ENCODE measurements at places on chromosomes 11 and 22.

DNA sequence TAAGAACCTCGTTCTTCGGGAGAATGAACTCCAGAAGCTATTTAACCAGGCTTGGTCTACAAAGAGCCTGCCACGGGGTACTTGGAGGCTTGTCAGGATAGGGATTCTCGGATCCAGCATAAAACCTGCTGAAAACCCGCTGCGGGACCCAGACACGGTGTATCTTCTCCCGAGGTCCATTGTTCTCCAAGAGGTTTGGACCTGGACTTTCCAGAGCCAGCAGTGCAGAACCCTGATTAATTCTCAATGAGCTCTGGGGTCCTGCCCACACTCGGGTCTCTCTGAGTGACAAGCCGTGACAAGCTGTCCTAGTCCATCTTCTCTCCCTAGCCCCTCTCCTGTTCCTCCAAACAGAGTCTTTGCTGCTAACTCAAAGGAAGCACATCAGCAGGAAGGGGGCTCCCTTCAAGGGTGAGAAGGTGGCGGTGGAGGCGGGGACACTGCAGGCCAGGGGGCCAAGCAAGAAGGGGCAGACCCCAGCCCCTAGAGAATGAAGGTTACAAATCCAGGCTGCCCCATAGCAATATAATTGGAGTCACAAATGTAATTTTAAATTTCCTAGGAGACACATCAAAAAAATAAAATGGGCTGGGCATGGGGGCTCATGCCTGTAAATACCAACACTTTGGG lies 12.2 kb downstream of the SHANK2 start:
- DNase-seq: no peak

DNA sequence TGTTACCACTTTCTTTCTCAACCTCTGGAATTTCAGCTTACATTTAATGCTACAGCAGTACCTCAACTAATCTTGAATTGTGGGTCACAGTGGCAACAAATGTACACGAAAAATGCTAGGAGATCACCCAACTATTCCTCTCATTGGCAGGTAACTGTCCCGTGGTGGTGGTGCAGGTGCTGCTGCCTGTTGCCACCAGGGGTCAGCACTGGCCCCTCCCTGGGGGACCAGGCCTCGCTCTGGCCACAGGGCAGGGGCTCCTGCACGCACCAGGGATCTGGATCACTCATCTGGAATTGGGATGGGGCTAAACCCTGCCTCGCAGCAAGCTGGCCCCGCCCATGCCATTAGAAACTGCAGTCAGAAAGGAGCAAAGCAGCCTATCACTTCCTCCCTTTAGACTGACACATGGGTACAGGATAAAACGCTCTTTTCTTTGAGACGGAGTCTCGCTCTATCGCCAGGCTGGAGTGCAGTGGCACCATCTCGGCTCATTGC lies 6.9 kb upstream of the POLDIP3 start:
- peak; percentile 63 for DNase-seq

GRCh38 chr22:45608763-45609180 lies 62.9 kb upstream of the ATXN10 start:
- DNase-seq: no peak

DNA sequence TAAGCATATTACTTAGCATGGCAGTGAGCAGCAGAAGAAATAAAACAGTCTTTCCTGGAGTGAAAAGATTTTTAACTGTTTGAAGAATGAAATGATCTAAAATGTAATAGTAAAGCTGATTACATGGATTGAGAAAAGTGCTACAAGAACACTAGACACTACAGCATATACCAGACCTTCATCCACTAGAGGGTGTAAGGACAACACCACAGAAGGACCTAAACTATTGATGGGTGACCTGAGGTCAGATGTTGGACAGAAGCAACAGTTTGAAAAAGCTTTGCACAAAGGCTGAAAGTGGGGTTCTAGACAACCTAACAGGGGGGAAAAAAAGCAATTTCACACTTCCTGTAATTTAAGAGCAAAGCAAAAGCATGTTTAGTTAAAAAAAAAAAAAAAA lies 97.7 kb downstream of the RBFOX2 start:
- peak; percentile 76 for DNase-seq

- DNase-seq: no peak
Measured at GRCh38 chr11:122951211-122951610, 30.4 kb downstream of the BSX start.

- no peak for DNase-seq
Measured at GRCh38 chr11:56089697-56090096, 3.4 kb upstream of the OR8I2 start.

GRCh38 chr11:85531191-85531897 lies 95.8 kb downstream of the DLG2 start:
- DNase-seq: peak; percentile 65

DNA sequence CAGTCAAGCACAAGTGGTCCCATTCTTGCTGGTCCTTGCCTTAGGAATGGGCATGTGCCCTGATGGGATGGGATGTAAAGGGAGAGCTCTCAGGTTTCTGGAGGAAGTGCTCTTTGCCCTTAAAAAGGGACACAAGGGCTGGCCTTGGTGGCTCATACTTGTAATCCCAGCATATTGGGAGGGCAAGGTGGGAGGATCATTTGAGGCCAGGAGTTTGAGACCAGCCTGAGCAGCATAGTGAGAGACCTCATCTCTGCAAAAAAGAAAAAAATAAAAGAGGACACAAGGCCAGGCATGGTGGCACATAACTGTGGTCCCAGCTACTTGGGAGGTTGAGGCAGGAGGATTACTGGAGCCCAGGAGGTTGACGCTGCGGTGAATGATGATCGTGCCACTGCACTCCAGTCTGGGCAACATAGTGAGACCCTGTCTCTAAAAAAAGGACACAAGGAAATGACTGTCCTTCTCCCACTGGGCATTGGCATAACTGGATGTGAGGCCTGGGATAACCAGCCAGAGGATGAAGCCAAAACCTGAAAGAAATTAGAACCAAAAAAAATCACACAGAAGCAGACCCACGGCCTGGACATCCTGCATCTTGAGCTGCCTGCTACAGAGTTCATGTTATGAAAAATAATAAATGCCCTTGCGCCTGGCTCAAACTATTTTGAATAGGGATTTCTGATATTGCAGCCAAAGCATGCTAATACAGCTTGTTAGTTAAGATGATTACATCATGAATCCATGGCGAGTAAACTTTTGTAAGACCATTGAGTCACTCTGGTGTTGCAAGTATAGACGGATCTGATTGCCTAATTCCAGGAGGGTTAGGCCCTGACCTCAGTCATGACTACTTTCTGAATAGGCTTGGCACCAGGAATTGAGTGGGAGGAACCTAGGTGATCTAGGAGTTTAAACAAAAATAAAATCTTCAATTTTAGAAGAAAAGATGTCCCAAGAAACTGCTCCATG lies 12.9 kb upstream of the CRKL start:
- no peak for DNase-seq

DNA sequence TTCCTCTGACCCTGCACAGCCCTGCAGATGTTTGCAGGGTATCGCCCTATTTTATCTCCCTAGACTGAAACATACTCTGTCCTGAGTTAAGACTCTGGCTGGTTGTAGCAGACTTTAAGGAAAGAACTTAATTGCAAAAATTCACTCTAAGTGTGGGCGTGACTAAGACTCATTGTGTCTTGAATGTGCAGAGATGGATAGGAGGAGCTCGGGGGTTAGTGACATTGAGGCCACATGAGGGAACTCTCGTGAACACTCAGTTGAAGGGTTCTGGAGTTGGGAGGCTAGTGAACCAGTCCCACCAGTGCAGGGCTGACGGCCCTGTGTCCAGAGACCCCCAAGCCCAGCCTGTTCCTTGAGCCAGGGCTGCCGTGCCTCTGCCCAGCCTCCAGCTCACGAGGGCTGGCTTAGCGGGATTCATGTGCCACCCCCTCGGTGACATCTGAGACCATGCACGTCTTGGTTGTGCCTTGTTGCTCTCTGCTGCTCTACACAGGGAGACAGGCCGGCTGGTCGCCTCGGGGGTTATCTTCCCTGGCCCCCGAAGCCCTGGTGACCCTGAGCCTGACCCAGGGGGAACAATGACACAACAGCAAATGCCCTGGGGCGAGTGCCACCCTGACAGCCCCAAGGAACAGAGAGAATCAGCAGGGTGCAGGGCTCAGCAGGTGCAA lies 11.4 kb upstream of the TBX1 start:
- DNase-seq: no peak

- DNase-seq: peak; percentile 37
Measured at GRCh38 chr11:104390651-104391050, 226.7 kb upstream of the PDGFD start.

DNA sequence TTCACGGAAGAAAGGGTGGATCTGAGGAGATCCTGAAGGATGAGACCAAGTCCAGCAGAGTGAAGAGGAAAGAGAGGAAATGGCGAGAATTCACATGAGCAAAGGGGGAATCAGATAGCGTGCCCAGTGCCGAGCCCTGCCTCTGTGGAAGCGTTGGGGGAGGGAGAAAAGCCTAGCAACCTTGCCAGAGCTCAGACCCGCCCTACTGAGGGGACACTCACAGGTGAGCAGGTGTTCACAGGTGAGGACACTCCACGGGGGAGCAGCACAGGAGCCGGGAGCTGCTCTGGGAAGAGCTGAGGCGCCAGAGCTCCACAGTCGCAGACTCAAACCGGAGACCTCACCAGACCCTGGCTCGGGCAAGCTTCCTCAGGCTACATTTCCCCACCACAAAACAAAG lies 56.2 kb downstream of the MICAL3 start:
- DNase-seq: no peak

DNA sequence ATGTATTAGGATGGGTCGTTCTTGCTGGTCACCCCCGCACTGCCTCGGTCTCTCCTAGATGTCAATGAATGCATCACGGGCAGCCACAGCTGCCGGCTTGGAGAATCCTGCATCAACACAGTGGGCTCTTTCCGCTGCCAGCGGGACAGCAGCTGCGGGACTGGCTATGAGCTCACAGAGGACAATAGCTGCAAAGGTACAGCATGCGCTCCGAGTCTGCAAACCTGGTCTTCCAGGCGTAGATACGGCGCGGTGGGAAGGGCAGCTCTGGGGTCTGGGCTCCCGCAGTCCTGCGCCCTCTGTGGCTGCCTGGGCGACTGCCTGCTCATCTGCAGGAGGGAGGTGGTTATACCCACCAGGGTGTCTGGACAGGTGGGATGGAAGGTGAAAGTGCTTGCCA lies 31.0 kb downstream of the FBLN1 start:
- DNase-seq: no peak
